ENCODE measurements at places on chromosomes 7 and 10. TPM values are rescaled to one million over a fixed set of nuclear protein-coding genes. Genes with fewer than 3 reads are reported as not detected.
A peak's percentile ranks its signal among the peaks of the same experiment; 100 is the strongest.

DNA sequence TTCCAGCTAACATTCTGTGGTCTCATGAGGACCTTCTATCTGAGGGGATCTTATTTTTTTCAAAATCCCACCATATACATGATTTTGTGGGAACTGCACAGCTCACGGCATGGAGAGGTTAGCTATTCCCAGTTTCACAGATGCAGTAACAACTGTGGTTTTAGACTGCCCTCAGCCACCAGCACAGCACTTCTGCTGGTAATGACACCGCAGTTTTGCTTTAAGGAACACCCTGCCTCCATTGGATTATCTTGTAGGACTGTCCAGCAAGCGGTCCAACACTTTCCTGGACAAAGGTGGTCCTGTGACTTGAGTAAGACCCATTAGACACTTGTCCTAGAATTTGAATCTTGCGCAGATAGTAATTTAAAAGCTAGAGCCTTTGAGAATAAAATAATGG lies 65.3 kb upstream of the SMNDC1 start:
- no peak overlapping the region for H3K4me3 ChIP-seq
- DNase-seq = no peak
- H3K4me1 ChIP-seq = peaks cover 22% of the 10 kb centered on the region
- H3K36me3 ChIP-seq = no peaks in the 10 kb centered on the region
- no peak overlapping the region for H3K27ac ChIP-seq

- H3K4me1 ChIP-seq = no peaks in the 10 kb centered on the region
- H3K27me3 ChIP-seq = no peaks in the 10 kb centered on the region
- H3K4me3 ChIP-seq = no peak overlapping the region
- no peak overlapping the region for H3K27ac ChIP-seq
- DNase-seq = no peak
These were observed 169.2 kb downstream of the CTTNBP2 start for GRCh38 chr7:117704063-117704462.

GRCh38 chr10:45282061-45282460 lies 33.3 kb downstream of the OR13A1 start:
- H3K27me3 ChIP-seq = peaks cover 24% of the 10 kb centered on the region
- H3K4me1 ChIP-seq = no peaks in the 10 kb centered on the region
- no peak overlapping the region for H3K4me3 ChIP-seq
- H3K27ac ChIP-seq = no peak overlapping the region
- H3K36me3 ChIP-seq = no peaks in the 10 kb centered on the region

DNA sequence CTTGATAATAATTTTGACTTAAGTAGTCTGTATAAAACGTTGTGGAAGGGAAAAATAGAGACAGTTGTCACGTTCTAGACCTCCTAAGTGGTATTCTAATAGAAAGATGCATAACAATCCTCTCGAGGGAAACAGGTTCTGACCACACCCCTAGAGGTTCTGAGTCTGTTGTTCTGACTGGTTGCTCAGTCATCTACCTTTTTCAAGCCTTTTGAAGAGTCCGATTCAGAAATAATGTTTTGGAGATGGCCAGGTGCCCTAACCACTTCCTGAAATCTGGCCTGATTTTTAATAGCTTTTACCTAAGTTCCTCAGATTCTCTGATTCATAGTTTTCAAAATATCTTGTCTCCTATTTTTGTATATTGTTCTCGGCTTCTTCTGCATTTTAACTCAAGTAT lies 175.6 kb downstream of the HDAC9 start:
- no peaks in the 10 kb centered on the region for H3K27me3 ChIP-seq
- no peak overlapping the region for H3K4me3 ChIP-seq
- H3K4me1 ChIP-seq = peaks cover 27% of the 10 kb centered on the region
- H3K36me3 ChIP-seq = peaks cover 7% of the 10 kb centered on the region

DNA sequence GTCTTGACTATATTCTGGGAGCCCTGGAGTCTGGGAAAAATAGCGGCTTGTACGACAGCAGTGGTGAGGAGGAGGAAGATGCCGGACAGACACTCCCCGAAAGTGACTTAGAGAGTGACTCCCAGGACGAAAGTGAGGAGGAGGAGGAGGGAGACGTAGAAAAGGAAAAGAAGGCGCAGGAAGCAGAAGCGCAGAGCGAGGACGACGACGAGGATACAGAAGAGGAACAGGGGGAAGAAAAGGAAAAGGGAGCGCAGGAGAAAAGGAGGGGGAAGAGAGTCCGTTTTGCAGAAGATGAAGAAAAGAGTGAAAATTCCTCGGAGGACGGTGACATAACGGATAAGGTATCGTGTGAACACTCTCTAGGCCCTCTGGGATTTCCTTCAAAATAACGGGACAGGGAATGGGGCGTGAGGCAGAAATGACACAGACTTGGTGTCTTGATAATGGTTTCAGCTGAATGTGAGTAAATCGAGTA lies 908 bp downstream of the NOM1 start:
- peak overlapping the region; percentile 94 for H3K27ac ChIP-seq
- peaks cover 27% of the 10 kb centered on the region for H3K36me3 ChIP-seq
- peak; percentile 21 for DNase-seq

- peak overlapping the region; percentile 44 for H3K4me3 ChIP-seq
- H3K27me3 ChIP-seq = no peaks in the 10 kb centered on the region
- peaks cover 6% of the 10 kb centered on the region for H3K36me3 ChIP-seq
- peaks cover 88% of the 10 kb centered on the region for H3K4me1 ChIP-seq
These were observed 172.9 kb downstream of the DKK1 start for GRCh38 chr10:52486840-52487611.

- H3K36me3 ChIP-seq = no peaks in the 10 kb centered on the region
- peak overlapping the region; percentile 7 for H3K4me3 ChIP-seq
These were observed 32.9 kb upstream of the ANKRD2 start for GRCh38 chr10:97539523-97540200.

DNA sequence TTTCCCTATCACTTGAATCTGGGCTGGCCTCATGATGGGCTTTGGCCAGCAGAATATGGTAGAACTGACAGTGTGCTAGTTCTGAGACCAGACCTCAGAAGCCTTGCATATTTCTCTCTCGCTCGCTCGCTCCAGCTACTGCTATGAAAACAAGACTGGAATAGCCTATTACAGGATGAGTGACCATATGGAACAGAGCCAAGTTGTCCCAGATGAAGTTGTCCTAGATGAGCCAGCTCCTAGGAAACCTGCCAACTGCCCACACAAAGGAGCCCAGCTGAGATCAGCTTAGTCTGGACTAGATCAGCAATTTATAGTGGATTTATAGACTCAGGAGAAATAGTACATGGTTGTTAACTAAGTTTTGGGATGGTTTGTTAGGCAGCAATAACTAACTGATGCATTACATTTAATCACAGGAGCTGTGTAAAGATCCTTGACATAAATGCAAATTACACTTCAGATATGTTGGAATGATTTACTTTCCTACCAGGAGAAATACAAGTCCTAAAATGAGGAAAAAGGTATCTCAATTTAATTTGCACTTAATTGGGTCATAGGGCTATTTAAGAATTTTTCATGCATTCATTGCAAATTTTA lies 6.8 kb upstream of the HECW1 start:
- no peak overlapping the region for H3K27ac ChIP-seq
- H3K27me3 ChIP-seq = peaks cover 6% of the 10 kb centered on the region
- H3K4me3 ChIP-seq = no peak overlapping the region
- DNase-seq = no peak
- H3K36me3 ChIP-seq = no peaks in the 10 kb centered on the region
- H3K4me1 ChIP-seq = peaks cover 14% of the 10 kb centered on the region

GRCh38 chr10:5945190-5945509 lies 32.2 kb downstream of the IL15RA start:
- peaks cover 52% of the 10 kb centered on the region for H3K4me1 ChIP-seq
- H3K27me3 ChIP-seq = peaks cover 2% of the 10 kb centered on the region
- no peak for DNase-seq
- no peaks in the 10 kb centered on the region for H3K36me3 ChIP-seq

DNA sequence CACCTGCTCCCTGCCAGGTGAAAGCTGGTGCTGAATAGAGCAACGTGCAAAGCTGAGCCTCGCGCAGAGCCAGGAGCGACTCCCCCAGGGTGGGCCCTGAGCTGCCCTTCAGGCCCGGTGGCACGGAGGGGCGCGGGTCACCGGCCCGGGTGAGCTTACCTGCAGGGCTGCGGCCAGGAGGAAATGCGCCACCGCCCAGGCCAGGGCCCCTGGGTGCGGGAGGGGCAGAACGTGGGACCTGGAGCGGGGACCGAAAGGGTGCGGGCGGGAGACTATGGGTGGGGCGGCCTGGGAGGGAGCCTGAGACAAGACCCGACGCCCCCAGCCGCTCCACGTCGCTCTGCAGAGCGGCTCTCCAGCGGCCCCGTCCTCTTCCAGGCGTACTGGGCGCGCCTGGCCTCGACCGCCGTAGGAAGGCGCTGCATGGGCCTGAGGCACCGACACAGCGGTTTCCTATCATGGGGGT lies 122.1 kb downstream of the BTAF1 start:
- H3K36me3 ChIP-seq = no peaks in the 10 kb centered on the region
- H3K4me1 ChIP-seq = peaks cover 7% of the 10 kb centered on the region
- no peak overlapping the region for H3K4me3 ChIP-seq
- no peak for DNase-seq

GRCh38 chr10:1214882-1215540 lies 158.8 kb downstream of the WDR37 start:
- no peak for DNase-seq
- H3K27ac ChIP-seq = no peak overlapping the region
- no peaks in the 10 kb centered on the region for H3K4me1 ChIP-seq

DNA sequence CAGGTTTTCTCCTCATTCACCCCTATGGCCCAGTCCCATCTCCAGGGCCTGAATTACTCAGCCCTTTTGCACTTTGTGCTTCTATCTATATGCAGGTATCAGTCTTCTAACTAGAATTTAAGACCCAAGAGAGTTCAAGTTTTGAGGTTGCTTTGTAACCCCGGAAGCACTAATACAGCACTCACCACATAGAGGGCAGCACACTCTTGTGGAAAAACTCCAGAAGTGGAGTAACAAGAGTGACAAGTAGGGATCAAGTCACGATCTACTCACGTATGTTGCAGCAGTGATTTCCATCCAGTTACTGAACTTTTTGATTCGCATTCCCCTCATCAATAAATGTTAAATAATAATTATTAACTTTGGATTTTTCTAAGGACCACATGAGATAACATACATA lies 151.0 kb downstream of the CHCHD3 start:
- H3K4me3 ChIP-seq = no peak overlapping the region
- DNase-seq = peak; percentile 3
- peaks cover 17% of the 10 kb centered on the region for H3K4me1 ChIP-seq
- no peaks in the 10 kb centered on the region for H3K27me3 ChIP-seq

DNA sequence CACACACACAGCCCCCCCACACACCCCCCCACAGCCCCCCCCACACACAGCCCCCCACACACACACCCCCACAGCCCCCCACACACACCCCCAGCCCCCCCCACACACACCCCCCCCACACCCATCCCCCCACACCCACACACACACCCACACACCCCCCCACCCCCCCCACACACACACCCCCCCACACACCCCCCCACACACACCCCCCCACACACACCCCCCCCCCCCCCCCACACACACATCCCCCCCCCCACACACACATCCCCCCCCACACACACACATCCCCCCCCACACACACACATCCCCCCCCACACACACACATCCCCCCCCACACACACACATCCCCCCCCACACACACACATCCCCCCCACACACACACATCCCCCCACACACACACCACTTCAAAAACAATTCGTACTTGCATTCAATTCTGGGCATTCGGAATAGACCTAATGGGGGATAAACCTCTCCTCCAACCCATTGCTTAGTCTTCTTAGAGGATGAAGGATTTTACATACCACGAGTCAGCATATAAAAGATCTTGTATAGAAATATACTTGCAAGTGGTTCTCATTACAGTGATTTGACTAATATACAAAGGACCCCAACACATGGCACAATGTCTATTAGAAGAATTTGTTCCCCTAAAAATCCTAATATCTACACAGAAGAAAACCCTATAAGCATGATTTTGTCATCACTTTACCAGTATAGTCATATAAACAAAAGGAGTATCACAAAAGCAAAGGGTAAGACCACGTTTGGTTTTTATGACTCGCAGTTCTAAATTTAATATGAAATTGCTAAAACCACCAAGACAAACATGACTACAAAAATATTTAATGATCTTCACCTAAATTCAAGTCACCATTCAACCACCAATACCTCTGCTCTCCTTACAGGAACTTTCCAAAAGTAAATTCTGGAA lies 80.9 kb downstream of the DIP2C start:
- H3K27me3 ChIP-seq = no peaks in the 10 kb centered on the region
- peaks cover 55% of the 10 kb centered on the region for H3K4me1 ChIP-seq
- H3K27ac ChIP-seq = peak overlapping the region; percentile 34
- peaks cover 9% of the 10 kb centered on the region for H3K36me3 ChIP-seq
- DNase-seq = peak; percentile 21
- no peak overlapping the region for H3K4me3 ChIP-seq

DNA sequence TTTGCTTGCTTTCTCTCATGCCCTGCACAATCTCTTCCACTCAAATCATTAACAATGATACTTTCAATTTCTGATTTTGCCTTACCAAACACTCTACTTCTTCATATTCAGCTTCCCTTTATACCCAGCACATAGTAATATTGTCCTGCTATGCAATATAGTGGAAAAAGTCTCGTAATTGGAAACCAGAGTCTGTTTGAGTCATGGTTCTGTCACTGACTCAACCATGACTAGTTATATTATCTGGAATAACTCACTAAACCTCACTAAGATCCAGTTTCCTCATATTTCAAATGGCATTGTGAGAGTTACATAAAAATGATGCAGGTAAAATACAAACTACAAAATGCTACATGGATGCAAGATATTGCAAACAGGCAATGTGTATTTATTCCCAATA lies 98.5 kb upstream of the LRRTM3 start:
- peak overlapping the region; percentile 56 for H3K27ac ChIP-seq
- peaks cover 28% of the 10 kb centered on the region for H3K4me1 ChIP-seq
- no peaks in the 10 kb centered on the region for H3K36me3 ChIP-seq

DNA sequence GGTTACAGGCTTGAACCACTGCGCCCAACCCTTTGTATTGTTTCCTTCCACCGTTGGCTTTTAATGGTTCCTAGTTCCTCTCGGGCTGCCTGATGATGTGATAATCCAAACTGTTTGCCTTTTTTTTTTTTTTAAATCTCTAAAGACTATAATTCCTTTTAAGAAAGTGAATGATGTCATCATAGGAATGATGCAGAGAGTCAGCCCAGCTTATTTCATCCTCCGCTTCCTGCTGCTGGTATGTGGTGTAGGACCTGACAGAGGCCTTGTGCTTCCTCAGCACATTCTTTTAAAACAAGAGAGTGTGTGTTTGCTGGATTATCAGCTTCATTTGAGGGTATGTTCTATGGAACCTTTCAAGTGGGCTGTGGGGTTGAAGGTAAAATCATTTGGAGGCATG lies 241.4 kb downstream of the LRMDA start:
- no peak for DNase-seq
- H3K27me3 ChIP-seq = peaks cover 8% of the 10 kb centered on the region

Gene NYAP1
- total RNA-seq = 0.43 TPM

Gene DLX6
- not detected for total RNA-seq

Gene ARMH3
- total RNA-seq = 19.0 TPM

Gene TMEM229A
- total RNA-seq = not detected

Gene CCDC6
- total RNA-seq = 32.1 TPM

Gene WNT8B
- not detected for total RNA-seq

Gene CCDC172
- total RNA-seq = not detected

Gene LDB1
- total RNA-seq = 55.3 TPM

Gene PON1
- not detected for total RNA-seq

Gene PAX4
- not detected for total RNA-seq

Gene PTPRN2
- 0.24 TPM for total RNA-seq

Measured in HFFc6 (cell line).